ENCODE measurements at places on chromosomes 3 and 15. TPM values are rescaled to one million over a fixed set of nuclear protein-coding genes. Genes with fewer than 3 reads are reported as not detected.

Gene SERPINI2
- not detected for total RNA-seq

Gene LINGO1
- not detected for total RNA-seq

Gene KPNA4
- total RNA-seq: 50.6 TPM

Gene RPL15
- 2,671 TPM for total RNA-seq

Gene RAD18
- 47.4 TPM for total RNA-seq

Gene EFCC1
- total RNA-seq: 0.38 TPM

Gene LRRC31
- total RNA-seq: not detected

Gene KLF15
- not detected for total RNA-seq

Gene ROPN1
- total RNA-seq: not detected

Gene LDHAL6B
- total RNA-seq: not detected

Gene PLSCR4
- not detected for total RNA-seq

Gene WDR93
- total RNA-seq: not detected

Gene FGF7
- not detected for total RNA-seq

Gene CKMT1A
- total RNA-seq: 0.32 TPM

- DNase-seq: no peak
Measured at GRCh38 chr3:101038880-101039279, 45.7 kb upstream of the ABI3BP start.

- no peak for DNase-seq
Measured at GRCh38 chr3:99933971-99934750, 116.5 kb downstream of the CMSS1 start.

DNA sequence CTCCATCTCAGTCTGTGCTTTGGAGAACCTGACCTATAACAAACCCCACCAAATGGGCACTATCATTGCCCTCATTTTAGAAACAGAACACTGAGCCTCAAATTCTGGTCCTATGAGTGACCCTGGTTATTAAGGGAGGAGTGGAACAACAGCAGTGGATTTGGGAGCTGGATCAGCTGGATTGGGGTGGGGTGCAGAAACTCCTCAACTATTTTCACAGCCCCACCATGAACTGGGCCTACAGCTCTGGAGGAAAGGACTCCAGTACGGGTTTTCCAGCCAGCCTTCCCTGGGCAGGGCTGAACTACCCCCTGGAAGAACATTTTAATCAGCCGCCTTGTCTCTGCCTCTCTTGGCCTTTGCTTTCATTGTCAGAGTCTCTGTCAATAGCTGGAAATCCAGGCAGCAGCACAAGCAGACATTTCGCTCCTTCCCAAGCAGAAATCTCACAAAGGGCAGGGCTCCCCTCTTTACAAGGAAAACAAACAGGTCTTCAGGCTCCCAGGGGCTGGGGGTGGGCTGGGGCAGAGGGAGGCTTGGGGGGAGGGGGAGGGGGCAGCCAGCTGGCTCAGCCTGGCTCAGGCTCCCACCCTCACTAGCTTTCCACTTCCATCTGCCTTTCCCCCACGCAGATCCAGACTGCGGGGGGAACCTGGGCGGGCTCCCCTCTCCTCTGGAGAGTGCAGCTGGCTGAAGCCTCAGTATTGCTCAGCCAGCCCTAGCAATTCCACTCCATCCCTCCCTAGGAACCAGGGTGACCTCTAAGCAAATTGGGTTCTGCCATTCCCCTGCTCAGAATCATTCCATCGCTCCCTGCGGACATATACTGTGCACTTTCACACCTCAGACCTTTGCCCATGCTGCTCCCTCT, 13.7 kb upstream of the TLE3 start:
- DNase-seq: no peak

- DNase-seq: no peak
Measured at GRCh38 chr15:45203182-45203581, 15.4 kb upstream of the SHF start.

DNA sequence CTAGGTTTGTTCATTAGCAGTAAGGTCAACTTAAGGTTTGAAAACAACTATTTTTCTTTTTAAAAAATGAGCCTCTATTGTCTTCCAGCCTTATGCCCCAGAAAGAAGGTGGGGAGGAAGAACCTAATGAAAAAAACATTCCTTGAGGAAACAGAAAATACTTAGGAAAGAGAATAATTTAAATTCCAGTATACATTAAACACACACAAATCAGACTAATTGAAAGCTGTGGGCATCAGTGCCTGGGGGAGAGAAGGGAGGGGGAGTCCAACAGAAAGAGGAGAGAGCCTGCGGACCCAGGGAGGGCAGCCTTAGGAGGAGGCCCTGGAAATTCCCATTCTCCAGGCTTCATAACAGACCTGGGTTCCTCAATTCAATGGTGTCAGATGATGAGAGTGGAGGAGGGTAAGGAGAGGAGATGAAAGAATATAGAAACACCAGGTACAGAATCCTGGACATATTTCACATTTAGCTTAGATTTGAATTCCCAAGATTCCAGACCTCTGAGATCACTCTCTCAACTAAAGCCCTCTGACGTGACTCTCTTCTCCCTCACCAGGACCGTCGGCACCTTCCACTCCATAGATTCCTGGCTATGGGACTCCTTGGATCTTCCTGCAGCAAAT, 320.5 kb upstream of the UMPS start:
- DNase-seq: no peak

DNA sequence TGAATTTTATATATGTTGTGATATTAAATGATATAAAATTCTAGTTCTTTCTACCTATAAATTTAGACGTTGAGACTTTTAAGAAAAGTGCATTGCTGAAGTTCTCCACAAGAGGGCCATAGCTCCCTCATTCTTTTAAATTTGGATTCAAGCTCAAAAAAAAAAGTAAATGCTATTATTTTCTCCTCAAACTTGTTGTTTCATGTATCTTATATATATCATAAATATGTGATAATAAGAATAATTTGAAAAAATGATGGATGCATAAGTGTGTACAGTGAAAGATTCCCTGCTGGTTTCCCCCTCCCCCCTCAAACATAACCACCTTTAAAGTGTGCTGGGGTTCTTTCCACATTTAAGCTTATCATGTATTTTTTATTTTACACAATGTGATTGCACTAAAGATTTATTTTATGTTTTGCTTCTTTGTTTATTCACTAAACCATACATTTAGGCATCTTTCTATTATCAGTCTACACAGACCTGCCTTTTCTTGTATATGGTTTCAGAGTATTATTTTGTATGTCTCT, 769.4 kb upstream of the GOLIM4 start:
- DNase-seq: peak; percentile 2

DNA sequence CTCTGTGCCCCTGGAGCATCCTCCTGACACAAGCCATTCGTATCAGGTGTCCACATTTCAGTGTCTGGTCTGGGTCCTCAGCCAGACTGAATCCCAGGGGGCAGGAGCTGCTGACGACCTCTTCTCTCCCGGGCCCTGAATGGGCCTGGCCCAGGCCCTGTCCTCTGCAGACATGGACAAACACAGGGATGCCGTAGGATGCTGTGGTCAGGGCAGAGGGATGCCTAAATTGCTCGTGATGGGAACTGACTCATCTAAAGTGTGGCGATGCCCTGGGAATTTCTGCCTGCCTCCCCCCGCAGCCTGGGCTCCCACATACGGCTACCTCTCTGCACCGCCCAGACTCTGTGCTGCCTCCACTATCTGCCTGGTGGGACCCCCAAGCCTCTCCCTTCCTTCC, 58.5 kb upstream of the CTSH start:
- DNase-seq: no peak

- peak; percentile 65 for DNase-seq
Measured at GRCh38 chr3:58009026-58009748, 965 bp downstream of the FLNB start.

- DNase-seq: no peak
Measured at GRCh38 chr15:79396850-79397249, 35.3 kb upstream of the MINAR1 start.

DNA sequence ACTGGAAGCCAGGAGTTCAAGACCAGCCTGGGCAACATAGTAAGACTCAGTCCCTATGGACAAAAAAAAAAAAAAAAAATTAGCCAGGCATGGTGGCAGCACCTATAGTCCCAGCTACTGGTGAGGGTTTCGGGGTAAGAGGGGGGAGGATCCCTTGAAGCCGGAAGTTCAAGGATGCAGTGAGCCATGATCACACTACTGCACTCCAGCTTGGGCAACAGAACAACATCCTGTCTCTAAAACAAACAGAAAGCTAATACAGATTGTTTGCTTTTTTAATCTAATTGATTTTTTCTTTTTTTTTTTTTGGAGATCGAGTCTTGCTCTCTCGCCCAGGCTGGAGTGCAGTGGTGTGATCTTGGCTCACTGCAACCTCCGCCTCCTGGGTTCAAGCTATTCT, 1.6 kb upstream of the IMP3 start:
- no peak for DNase-seq

- DNase-seq: peak; percentile 48
Measured at GRCh38 chr15:74432968-74433591, 678 bp downstream of the SEMA7A start.

DNA sequence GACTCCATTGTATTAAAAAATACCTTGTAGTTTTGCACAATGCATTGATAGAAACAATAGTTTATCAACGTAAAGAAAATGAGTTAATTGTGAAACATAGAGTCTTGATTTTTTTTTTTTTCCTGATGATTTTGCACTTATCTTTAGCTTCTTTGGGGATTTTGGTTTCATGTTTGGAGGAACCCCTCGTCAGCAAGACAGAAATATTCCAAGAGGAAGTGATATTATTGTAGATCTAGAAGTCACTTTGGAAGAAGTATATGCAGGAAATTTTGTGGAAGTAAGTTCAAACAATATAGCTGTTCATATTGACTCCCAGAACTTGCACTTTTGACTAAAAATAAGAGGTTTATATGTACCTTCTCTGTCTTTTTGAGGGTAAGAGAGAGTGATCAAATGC, 7.0 kb downstream of the DNAJB11 start:
- DNase-seq: no peak

DNA sequence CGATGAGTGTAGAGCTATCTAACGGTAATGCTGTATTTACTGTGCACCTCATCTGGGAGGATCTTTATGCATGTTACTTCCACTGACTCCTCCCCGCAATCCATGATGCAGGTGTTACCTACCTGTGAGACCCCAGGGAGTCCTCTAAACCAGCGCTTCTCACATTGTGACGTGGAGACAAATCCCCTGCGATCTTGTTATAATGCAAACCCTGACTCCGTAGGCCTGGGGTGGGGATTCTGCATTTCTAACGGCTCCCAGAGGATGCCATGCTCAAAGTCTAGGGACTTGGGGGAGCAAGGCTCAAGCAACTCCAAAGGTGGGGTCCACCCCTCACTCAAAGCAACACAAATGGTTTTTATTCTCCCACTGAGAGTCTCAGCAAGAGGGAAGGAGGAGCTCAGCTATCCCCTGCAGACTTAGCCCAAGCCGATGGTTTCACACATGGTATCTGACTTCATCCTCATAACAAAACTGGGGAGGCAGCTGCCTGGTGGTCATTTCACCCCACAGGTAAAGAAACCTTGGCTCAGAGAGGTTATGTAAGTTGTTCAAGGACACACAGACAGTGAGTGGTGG, 63.6 kb downstream of the PCSK6 start:
- DNase-seq: no peak

DNA sequence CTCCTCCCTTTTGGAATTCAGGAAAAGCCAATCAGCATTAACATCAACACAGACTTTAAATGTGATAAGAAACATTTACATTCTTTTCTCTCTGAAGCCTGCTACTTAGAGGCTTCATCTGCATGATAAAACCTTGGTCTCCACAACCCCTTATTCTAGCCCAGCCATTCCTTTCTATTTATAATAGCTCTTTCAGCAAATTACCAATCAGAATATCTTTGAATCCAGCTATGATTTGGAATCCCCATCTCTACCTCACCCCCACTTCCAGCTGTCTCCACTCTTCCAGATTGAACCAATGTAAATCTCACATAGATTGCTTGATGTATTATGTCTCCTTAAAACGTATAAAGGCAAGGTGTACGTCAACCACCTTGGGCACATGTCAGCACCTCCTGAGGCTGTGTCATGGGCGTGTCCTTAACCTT, 139.7 kb downstream of the TUSC7 start:
- no peak for DNase-seq

GRCh38 chr3:9399746-9400145, 2.3 kb downstream of the SETD5 start:
- DNase-seq: no peak

GRCh38 chr15:94234300-94234699, 2.9 kb downstream of the MCTP2 start:
- peak; percentile 61 for DNase-seq

- no peak for DNase-seq
Measured at GRCh38 chr15:89888214-89888804, 5.5 kb downstream of the AP3S2 start.

GRCh38 chr15:74127255-74127953, 3.0 kb upstream of the ISLR2 start:
- DNase-seq: peak; percentile 92

DNA sequence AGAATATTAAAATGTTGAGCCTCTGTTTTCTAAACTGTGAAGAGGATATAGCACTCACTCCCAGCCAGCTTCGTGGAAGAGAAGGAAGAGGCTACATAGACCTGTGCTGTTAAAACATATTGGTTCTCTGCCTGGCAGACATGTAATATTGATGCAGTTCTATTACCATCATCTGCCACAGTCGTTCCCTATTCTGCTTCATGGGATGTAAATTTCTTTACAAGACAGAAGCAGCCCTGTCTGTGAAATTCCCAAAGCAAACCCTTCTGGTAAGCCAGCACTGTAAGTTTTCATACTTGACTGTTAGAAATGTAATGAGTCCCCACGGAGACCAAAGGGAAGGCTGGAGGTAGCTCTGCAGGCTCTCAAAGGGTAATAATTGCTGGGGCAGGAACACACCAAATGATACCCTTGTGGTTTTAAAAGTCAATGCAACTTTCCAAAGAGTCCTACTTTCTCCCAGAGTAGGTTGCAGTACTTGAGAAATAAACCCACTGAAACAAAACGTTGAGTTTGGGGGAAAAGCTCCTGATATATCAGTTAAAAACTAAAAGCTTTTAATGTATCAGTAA, 129.9 kb upstream of the HES1 start:
- DNase-seq: no peak

DNA sequence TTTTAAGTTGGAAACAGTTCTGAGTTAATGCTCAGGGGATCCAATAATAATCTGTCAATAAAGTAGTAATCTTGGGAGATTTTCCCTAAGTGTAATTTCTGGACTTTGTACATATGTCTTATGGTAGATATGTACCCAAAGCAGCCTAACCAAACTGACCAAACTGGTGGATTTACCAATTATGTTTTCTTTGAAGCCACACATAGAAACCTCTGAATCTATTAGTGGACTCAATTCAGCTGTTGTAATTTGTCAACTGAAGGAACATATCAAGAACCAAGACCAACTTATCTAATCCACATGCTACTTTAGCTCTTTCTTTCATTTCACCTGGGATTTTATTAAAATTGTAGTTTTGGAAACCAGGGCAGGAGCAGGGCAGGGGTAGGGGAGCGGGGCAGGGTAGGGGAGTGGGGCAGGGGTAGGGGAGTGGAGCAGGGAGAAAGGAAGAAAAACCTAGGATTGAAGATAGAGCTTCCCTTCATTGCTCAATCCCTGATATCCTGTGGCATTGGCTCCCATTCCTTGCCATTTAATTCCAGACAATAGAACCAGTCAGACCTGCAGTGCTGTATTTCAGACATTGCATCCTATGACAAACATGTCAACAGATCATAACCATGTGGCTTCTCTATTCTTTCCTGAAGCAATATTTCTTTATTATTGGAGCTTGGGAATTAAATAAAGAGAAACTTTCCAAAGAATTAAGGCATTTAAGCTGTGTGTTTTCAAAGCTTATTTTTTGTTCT, 101.8 kb downstream of the NFKBIZ start:
- DNase-seq: no peak

All from activated CD8-positive, alpha-beta T cell treated with anti-CD3 and anti-CD28 coated beads for 36 hours (primary cell).